ENCODE measurements at places on chromosomes 6 and 20. TPM values are rescaled to one million over a fixed set of nuclear protein-coding genes. Genes with fewer than 3 reads are reported as not detected.

DNA sequence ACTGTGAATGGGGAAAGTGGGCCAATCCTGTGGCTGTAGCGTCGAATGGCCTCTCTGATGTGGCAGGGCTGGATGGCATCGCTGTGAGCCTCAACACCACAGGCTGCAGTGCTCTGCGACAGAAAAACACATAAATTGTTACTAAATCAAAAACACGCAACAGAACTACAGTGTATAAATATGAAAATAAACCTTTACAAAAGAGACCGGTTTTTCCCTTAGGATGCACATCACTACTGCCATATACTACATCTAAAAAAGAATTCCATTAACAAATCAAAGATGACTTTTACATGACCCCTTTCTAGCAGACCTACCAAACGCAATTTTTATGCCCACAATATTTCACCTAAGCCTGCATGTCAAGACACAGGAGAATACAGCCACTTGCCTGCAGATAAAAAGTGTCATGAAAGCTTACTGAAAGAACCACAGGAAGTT, 395.5 kb upstream of the RUNX2 start:
- DNase-seq: no peak

DNA sequence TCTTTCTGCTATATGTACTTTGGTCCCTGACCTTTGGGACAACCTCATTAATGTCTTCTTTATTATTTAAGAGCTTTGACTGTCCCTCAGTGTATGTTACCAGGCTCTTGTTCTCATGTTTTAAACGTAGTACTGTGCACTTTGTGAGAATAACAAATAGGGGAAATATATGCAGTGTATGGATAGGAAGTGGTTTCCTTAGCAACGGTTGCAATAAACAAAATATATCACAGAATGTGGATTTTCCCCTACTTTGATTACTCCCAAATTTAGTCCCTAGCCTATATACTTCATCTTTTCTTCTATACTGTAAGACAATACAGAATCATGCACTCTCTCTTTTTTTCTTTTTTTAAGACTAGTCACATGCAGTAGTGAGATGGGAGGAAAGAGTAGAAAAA, 123.8 kb upstream of the AKIRIN2 start:
- DNase-seq: no peak

GRCh38 chr6:82084324-82084920, 163.1 kb downstream of the IBTK start:
- DNase-seq: no peak

GRCh38 chr6:145087034-145087433, 648.3 kb downstream of the EPM2A start:
- no peak for DNase-seq

DNA sequence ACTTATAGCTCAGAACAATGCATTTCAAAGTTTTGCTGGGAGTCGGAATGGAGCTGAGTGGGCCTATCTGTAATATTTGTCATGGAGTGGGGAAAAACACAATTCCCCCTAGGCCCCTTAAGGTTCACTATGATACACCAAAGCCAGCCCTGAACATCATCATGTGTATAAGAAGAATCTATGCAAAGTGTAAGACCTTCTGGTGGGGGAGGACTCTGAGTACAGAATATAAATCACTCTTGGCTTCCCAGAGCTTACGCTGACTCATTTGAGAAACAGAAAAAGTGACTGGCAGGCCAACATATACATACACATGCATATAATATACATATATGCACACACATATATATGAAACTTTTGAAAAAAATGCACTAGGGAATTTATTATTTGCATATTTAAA, 54.1 kb upstream of the UBR2 start:
- DNase-seq: no peak

DNA sequence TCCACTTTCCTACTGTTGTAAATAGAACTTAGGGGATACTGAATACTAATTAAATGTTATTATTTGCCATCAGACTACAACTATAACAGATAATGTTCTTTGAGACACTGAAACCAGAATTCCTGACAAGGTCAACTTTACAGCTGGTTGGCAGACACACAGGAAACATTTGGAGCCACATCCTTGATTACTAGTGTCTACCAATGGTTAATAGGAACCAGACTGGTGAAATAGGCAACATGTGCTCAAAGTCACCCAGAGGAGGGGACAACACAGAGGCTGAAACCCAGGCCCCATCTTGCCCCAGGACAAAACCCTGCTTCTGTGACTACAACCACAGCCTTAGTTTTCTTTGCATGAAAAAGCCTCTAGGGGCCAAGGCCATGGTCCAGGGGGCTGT, 47.8 kb upstream of the NT5E start:
- no peak for DNase-seq

- no peak for DNase-seq
These were observed 67.0 kb upstream of the FRMD1 start for GRCh38 chr6:168145747-168146596.

GRCh38 chr6:1044040-1044836, 267.7 kb upstream of the FOXQ1 start:
- no peak for DNase-seq

DNA sequence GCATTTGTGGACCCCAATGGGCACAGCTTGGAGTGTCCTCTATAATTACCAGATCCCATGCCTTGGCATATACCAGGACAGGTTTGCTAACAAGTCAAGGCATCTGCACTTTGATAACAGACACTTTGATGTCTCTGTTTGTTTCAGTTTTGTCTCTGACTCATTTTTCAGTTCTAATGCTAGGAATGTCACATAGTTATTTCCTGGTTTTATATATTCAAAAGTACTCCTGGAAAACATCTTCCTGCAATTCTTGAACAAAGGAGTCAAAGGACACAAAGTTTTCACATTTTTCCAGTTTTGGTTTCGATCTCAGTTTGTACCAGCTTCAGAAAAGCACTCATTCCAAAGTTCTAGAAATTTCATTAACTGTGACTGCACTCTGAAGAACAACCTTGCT, 188.1 kb downstream of the FOXC1 start:
- DNase-seq: no peak

DNA sequence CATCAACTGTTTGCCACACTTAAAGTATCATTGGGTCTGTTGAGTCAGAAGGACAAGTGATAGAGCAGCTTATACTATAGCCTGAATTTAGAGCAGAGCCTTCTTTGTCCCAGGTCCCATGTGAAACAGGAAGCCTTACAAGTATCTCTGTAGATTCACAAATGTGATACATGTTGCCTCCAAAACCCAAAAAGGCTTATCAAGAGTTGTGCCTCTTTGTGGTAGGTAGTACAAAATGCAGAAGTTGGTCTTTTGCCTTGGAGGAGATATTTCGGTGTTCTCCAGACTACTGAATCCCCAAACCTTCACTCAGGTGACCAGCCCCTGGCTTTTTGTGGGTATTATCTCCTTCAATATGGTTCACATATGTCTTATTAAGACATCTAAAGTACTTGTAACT, 172.8 kb upstream of the PROKR2 start:
- DNase-seq: no peak

DNA sequence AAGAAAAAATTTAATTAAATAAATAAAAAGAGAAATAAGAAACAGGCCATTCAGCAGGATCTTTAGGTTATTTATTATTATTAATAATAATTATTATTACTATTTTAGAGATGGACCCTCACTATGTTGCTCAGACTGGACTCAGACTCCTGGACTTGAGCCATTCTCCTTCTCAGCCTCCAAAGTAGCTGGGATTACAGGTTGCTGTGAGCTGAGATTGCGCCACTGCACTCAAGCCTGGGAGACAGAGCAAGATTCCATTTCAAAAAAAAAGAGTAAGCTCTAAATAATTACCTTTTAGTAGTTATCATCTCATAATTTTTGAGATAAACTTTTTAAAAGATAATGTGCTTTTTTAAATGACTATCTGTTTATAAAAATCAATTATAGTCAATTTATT, 1102.8 kb upstream of the GJE1 start:
- no peak for DNase-seq

GRCh38 chr20:60485012-60485760, 527.0 kb downstream of the CDH26 start:
- DNase-seq: no peak

GRCh38 chr20:59831024-59831915, 102.2 kb downstream of the SYCP2 start:
- peak; percentile 76 for DNase-seq

- DNase-seq: no peak
These were observed 215.5 kb downstream of the LRFN2 start for GRCh38 chr6:40371621-40372020.

TINAG gene
- not detected for total RNA-seq

FGD2 gene
- total RNA-seq: 35.5 TPM

PKIG gene
- total RNA-seq: 246 TPM

SOBP gene
- 20.0 TPM for total RNA-seq

SLA2 gene
- 0.38 TPM for total RNA-seq

SLC17A3 gene
- total RNA-seq: not detected
